Stimulated activated naive B cell treated with anti-CD40 and anti-IgM and Interleukin-4, amounts not matched to agents 10 μg/mL and 1 μg/mL and 100 μg/mL, for 72 hours (primary cell): ENCODE measurements at places on chromosomes 4 and X.

- no peaks in the 10 kb centered on the region for H3K36me3 ChIP-seq
- H3K27me3 ChIP-seq, result no peaks in the 10 kb centered on the region
- H3K4me1 ChIP-seq, result no peaks in the 10 kb centered on the region
Measured at GRCh38 chr4:42262701-42263490, 110.4 kb upstream of the BEND4 start.

- no peak for DNase-seq
- no peaks in the 10 kb centered on the region for H3K36me3 ChIP-seq
- no peak overlapping the region for H3K4me3 ChIP-seq
- no peaks in the 10 kb centered on the region for H3K4me1 ChIP-seq
Measured at GRCh38 chrX:8728932-8729535, 2.9 kb downstream of the ANOS1 start.

GRCh38 chr4:15965325-15965724, 2.4 kb upstream of the FGFBP2 start:
- H3K4me3 ChIP-seq, result no peak overlapping the region
- peaks cover 1% of the 10 kb centered on the region for H3K36me3 ChIP-seq
- H3K4me1 ChIP-seq, result peaks cover 19% of the 10 kb centered on the region
- peaks cover 4% of the 10 kb centered on the region for H3K27me3 ChIP-seq

GRCh38 chr4:182593864-182594263, 323.3 kb downstream of the DCTD start:
- no peak for DNase-seq
- no peaks in the 10 kb centered on the region for H3K36me3 ChIP-seq
- no peak overlapping the region for H3K4me3 ChIP-seq
- H3K27ac ChIP-seq, result no peak overlapping the region
- no peaks in the 10 kb centered on the region for H3K4me1 ChIP-seq
- no peaks in the 10 kb centered on the region for H3K27me3 ChIP-seq

DNA sequence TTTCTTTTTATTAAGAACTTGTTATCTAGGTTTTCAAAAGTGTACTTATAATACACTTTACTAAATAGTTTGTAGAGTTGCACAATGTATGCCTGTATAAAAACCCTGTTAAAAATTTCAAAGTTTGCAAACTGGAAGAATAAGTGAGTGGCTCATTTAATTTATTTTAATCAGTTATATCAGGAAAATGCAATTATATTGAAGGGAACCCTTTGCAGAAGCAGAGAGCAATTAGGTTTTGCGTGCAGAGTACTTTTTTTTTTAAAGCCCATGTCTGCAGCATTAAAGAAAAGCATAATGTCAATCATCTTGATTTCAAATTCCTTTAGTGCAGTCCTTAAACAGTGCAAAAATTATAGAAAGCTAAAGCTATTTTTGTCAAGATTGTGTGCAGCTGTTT, 271.3 kb upstream of the LDB2 start:
- H3K27ac ChIP-seq, result no peak overlapping the region
- H3K36me3 ChIP-seq, result no peaks in the 10 kb centered on the region
- DNase-seq, result no peak
- H3K4me1 ChIP-seq, result no peaks in the 10 kb centered on the region
- no peak overlapping the region for H3K4me3 ChIP-seq

DNA sequence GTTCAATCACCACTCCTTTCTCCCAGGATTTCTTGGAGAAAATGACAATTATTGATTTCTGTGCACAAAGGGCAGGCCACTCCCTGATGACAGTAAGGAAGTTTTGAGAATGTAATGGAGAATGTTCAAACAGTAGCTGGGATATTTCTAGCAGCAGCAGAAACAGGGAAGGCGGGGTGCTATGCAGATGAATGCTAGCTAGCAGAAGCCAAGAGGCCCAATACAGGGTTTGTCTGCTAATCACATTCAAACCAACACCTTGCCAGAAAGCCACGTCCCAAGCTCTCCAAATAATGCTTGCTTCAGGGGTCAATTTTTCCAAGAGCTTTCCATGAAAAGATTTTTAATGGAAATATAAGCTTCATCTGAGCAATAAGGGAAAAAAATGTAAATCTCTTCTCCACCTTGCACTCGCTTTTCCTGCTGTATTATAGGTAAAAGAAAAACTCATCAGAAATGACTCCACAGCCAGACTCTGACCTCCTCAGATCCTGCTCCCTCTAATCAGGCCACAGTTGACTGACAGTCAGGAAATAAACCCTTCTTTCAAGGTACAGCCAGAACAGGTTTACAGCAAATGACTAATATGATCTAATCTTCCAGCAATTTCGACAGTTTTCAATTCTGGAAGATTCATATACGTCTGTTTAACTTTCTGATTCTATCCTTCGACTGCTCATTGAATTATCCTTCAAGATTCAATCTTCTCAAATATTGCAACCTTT, 84.7 kb upstream of the PCDH19 start:
- no peak overlapping the region for H3K27ac ChIP-seq
- H3K4me1 ChIP-seq, result no peaks in the 10 kb centered on the region
- H3K4me3 ChIP-seq, result no peak overlapping the region
- peaks cover 15% of the 10 kb centered on the region for H3K27me3 ChIP-seq
- DNase-seq, result no peak

GRCh38 chr4:117771647-117772337, 262.5 kb upstream of the NDST3 start:
- H3K4me3 ChIP-seq, result no peak overlapping the region
- H3K27ac ChIP-seq, result no peak overlapping the region
- no peaks in the 10 kb centered on the region for H3K4me1 ChIP-seq
- DNase-seq, result no peak

DNA sequence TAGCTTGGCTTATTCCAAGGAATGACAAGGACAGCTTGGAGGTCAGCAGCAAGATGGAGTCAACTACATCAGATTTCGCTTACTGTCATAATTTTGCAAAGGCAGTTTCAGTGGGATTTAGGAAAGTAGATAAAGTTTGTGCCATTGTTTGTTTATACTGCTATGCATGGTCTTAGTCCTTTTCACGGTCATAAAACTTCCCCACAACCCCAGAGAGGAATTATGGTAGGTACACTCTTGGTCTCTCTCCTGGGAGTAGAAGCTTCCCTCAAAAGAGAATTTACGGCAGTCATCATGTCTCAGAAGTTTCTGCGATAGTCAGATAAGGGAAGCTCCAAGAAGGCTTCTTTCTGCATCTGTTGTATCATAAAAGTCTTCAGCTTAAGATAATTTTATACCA, 27.9 kb upstream of the HERC6 start:
- no peaks in the 10 kb centered on the region for H3K27me3 ChIP-seq
- H3K36me3 ChIP-seq, result peaks cover 2% of the 10 kb centered on the region
- no peak overlapping the region for H3K4me3 ChIP-seq
- H3K27ac ChIP-seq, result no peak overlapping the region
- H3K4me1 ChIP-seq, result no peaks in the 10 kb centered on the region

- H3K4me3 ChIP-seq, result no peak overlapping the region
- no peak overlapping the region for H3K27ac ChIP-seq
- H3K27me3 ChIP-seq, result no peaks in the 10 kb centered on the region
- peaks cover 5% of the 10 kb centered on the region for H3K36me3 ChIP-seq
Measured at GRCh38 chrX:13151828-13152517, 107.6 kb upstream of the FAM9C start.

- no peaks in the 10 kb centered on the region for H3K27me3 ChIP-seq
- no peak overlapping the region for H3K27ac ChIP-seq
- no peak for DNase-seq
- H3K4me1 ChIP-seq, result peaks cover 4% of the 10 kb centered on the region
- no peak overlapping the region for H3K4me3 ChIP-seq
Measured at GRCh38 chr4:98969878-98970785, 25.4 kb upstream of the METAP1 start.

GRCh38 chr4:176123710-176124407, 58.2 kb downstream of the WDR17 start:
- H3K27ac ChIP-seq, result peak overlapping the region; percentile 70
- no peak overlapping the region for H3K4me3 ChIP-seq
- peaks cover 10% of the 10 kb centered on the region for H3K4me1 ChIP-seq
- DNase-seq, result no peak
- no peaks in the 10 kb centered on the region for H3K36me3 ChIP-seq

- H3K27me3 ChIP-seq, result no peaks in the 10 kb centered on the region
- no peak overlapping the region for H3K4me3 ChIP-seq
- DNase-seq, result no peak
- no peaks in the 10 kb centered on the region for H3K4me1 ChIP-seq
Measured at GRCh38 chrX:66680451-66680850, 41.6 kb upstream of the EDA2R start.

DNA sequence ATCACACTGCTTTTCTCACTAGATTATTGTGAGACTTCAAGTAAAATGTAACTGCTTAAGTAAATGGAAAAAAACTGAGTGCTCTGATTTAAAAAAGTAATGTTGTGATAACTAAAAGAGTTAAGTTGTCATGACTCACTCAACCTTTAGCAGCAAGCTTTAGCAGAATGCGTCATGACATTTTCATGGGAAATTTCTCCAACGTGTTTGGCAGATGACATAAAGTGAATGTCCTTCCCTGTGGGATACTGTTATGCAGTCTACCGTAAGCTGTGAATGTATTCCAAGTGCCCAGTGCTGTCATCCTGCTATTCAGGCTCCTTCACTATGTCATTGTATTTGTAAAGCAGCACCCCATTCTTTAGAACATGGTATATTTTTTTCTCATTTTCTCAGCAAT, 136.2 kb downstream of the CPXCR1 start:
- no peak for DNase-seq
- H3K4me1 ChIP-seq, result no peaks in the 10 kb centered on the region
- H3K27me3 ChIP-seq, result no peaks in the 10 kb centered on the region
- H3K27ac ChIP-seq, result no peak overlapping the region

DNA sequence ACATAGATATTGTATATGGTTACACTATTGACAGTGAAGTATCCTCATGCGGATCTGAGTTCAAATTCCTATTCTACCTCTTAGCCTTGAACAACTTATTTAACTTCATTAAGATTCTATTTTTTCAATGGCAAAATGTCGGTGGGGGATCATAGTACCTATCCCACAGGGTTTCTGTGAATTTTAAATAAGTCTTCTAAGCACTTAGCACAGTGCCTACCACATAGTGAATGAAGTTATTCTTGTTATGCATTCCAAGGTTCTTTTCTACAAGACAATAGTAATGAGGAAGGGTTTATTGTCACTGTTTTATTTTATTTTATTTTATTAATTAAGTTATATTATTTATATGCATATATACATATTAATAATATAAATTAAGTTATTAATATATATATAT, 8.8 kb upstream of the ENAM start:
- H3K36me3 ChIP-seq, result peaks cover 7% of the 10 kb centered on the region
- no peaks in the 10 kb centered on the region for H3K27me3 ChIP-seq
- no peak overlapping the region for H3K27ac ChIP-seq
- peaks cover 17% of the 10 kb centered on the region for H3K4me1 ChIP-seq
- no peak for DNase-seq

- no peak overlapping the region for H3K27ac ChIP-seq
- H3K36me3 ChIP-seq, result no peaks in the 10 kb centered on the region
- H3K27me3 ChIP-seq, result peaks cover 9% of the 10 kb centered on the region
- no peak overlapping the region for H3K4me3 ChIP-seq
- DNase-seq, result no peak
Measured at GRCh38 chrX:134025986-134026545, 40.7 kb upstream of the GPC3 start.

GRCh38 chr4:184395971-184396391, 78.4 kb downstream of the IRF2 start:
- no peak for DNase-seq
- H3K4me1 ChIP-seq, result peaks cover 92% of the 10 kb centered on the region
- H3K27me3 ChIP-seq, result no peaks in the 10 kb centered on the region
- peaks cover 87% of the 10 kb centered on the region for H3K36me3 ChIP-seq
- peak overlapping the region; percentile 69 for H3K4me3 ChIP-seq
- peak overlapping the region; percentile 94 for H3K27ac ChIP-seq

DNA sequence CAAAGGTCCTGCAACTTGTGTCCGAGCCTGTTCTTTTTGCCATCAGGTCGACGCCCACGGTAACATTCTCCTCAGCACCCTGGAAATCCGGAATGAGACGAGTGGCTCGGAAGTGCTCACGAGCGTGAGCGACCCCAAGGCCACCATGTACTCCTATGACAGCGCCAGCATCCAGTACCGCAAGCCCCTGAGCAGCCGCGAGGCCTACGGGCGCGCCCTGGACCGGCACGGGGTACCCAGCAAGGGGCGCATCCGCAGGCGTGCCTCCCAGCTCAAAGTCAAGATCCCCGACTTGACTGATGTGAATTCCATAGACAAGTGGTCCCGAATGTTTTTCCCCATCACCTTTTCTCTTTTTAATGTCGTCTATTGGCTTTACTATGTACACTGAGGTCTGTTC, 37.9 kb downstream of the COMMD8 start:
- no peak for DNase-seq
- H3K36me3 ChIP-seq, result no peaks in the 10 kb centered on the region
- H3K4me1 ChIP-seq, result no peaks in the 10 kb centered on the region
- no peaks in the 10 kb centered on the region for H3K27me3 ChIP-seq
- no peak overlapping the region for H3K27ac ChIP-seq
- no peak overlapping the region for H3K4me3 ChIP-seq

- no peaks in the 10 kb centered on the region for H3K27me3 ChIP-seq
- DNase-seq, result no peak
- no peaks in the 10 kb centered on the region for H3K4me1 ChIP-seq
- no peaks in the 10 kb centered on the region for H3K36me3 ChIP-seq
- no peak overlapping the region for H3K4me3 ChIP-seq
Measured at GRCh38 chr4:37054531-37055077, 189.9 kb upstream of the NWD2 start.

DNA sequence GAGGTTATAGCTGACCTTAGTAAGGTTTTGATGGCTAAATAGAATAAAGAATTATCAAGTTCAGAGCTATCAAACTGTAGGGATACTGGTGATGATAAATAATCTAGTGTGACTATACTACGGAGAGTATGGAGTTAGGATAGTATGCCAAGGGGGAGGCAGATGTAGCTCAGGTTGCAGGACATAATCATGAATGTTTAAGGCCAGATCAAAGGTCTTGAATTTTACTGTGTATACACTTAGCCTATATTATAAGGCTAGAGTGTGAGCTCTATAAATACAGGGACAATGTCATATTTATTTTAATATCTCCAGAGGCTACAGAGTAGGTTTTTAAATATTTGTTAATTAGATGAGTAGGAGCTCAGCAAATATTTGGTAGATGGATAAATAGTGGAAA, 131.1 kb upstream of the STIM2 start:
- peaks cover 12% of the 10 kb centered on the region for H3K4me1 ChIP-seq
- H3K27ac ChIP-seq, result no peak overlapping the region
- H3K36me3 ChIP-seq, result peaks cover 11% of the 10 kb centered on the region
- no peaks in the 10 kb centered on the region for H3K27me3 ChIP-seq
- DNase-seq, result no peak
- H3K4me3 ChIP-seq, result no peak overlapping the region

DNA sequence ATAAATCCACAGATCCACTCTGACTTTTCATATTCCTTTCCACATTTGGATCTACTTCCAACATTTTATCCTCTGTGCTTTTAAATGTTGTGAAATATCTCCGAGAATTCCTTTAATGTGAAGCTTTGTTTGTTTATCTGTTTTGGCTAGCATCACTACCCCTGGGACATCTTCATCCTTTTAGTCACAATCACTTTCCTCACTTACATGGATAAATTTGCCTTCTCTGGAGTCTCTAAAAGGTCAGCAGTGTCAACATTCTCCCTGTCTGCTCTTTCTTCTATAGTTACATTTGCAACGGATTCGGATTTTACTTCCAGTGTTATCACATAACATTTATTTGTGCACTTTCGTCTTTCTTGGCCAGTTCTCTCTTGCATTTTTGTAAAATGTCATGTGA, 34.2 kb upstream of the LRAT start:
- no peaks in the 10 kb centered on the region for H3K36me3 ChIP-seq
- H3K4me1 ChIP-seq, result no peaks in the 10 kb centered on the region
- no peak overlapping the region for H3K27ac ChIP-seq
- no peaks in the 10 kb centered on the region for H3K27me3 ChIP-seq
- H3K4me3 ChIP-seq, result no peak overlapping the region

GRCh38 chrX:111465669-111466068, 45.8 kb upstream of the SERTM2 start:
- H3K27me3 ChIP-seq, result no peaks in the 10 kb centered on the region
- no peaks in the 10 kb centered on the region for H3K4me1 ChIP-seq
- H3K36me3 ChIP-seq, result no peaks in the 10 kb centered on the region
- no peak overlapping the region for H3K27ac ChIP-seq
